ENCODE measurements at places on chromosomes 7 and 10.

- no peak for DNase-seq
These were observed 135.0 kb downstream of the RALA start for GRCh38 chr7:39758234-39758970.

- DNase-seq = no peak
These were observed 43.4 kb upstream of the OPTN start for GRCh38 chr10:13056456-13057077.

GRCh38 chr10:21261842-21262294, 263.6 kb downstream of the SKIDA1 start:
- no peak for DNase-seq

GRCh38 chr7:6306471-6306870, 34.0 kb upstream of the CYTH3 start:
- DNase-seq = no peak

- DNase-seq = no peak
These were observed 546.4 kb upstream of the C7orf33 start for GRCh38 chr7:148044173-148044572.

DNA sequence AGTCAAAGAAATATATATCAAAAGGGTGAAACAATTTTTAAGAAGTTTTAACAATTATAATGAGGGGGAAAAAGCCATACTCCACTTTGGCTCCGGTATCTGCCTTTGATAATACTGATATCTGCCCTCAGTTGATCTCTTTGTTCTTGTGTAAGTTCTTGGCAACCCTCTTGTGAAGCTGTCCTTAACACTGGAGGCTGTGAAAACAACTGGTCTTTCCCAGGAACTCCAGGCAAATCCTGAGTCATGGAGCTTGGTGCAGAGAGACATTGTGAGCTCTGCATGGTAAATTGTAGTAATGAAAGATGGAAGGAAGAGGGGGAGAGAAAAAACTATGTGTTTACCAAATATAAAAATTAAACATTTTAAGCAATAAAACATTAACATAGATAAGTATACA, 11.9 kb upstream of the ERVW-1 start:
- DNase-seq = no peak

GRCh38 chr7:927031-927671, 27.3 kb downstream of the ADAP1 start:
- DNase-seq = no peak
